Fibroblast of skin of right quadriceps (primary cell): ENCODE measurements at places on chromosomes 4 and X.

DNA sequence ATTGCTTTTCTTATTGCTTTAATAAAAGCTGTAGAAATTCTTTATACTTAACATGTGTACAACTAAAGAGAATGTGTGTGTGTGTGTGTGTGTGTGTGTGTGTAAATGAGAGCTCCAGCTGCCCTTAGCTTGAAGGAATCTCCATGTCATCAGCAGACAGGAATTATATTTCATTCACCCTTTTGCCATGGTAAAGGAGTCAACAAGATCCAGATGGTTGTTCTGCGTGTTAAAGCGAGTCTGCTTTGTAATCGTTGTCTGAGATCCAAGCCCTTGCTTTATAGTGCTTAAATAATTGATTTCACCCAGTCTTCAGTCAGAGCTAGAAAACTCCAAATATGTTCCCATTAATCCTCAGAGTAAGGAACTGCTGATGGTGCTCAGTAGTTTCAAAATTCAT lies 285.5 kb downstream of the PDGFC start:
- DNase-seq = peak; percentile 99

- no peak for DNase-seq
Observed at GRCh38 chr4:56342746-56343145, 44.5 kb downstream of the AASDH start.

DNA sequence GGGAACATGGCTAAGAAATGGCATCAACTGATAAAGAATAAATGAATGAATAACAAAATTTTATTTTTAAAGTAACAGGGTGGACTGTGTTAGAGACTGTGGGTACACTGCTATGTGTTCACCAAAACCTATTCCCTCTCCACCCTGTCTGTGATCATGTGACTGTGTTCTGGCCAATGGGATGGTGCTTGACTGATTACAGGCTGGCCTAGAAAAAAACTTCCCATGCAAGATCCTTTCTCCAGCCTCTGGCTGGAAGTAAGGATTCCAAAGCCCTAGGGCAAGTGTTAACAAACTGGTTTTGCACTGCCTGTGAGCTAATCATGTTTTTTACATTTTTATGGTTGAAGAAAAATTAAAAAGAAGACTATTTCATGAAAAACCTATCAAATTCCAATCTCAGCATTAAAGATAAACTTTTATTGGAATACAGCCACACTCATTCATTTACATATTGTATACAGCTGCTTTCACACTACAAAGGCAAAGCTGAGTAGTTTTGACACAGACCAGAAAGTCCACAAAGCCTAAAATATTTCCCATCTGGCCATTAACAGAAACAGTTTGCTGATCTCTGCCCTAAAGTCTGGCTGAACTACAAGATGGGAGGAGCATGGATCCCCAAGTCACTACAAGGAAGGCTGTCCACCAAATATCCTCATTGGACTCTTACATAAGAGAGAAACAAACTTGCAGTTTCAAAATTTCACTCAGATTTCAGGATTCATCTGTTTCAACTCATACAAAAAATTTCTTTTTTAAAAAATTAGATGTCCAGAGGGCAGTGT lies 133.2 kb downstream of the ARHGAP6 start:
- no peak for DNase-seq

- no peak for DNase-seq
Observed at GRCh38 chr4:32864713-32865351, 2144.7 kb downstream of the PCDH7 start.

DNA sequence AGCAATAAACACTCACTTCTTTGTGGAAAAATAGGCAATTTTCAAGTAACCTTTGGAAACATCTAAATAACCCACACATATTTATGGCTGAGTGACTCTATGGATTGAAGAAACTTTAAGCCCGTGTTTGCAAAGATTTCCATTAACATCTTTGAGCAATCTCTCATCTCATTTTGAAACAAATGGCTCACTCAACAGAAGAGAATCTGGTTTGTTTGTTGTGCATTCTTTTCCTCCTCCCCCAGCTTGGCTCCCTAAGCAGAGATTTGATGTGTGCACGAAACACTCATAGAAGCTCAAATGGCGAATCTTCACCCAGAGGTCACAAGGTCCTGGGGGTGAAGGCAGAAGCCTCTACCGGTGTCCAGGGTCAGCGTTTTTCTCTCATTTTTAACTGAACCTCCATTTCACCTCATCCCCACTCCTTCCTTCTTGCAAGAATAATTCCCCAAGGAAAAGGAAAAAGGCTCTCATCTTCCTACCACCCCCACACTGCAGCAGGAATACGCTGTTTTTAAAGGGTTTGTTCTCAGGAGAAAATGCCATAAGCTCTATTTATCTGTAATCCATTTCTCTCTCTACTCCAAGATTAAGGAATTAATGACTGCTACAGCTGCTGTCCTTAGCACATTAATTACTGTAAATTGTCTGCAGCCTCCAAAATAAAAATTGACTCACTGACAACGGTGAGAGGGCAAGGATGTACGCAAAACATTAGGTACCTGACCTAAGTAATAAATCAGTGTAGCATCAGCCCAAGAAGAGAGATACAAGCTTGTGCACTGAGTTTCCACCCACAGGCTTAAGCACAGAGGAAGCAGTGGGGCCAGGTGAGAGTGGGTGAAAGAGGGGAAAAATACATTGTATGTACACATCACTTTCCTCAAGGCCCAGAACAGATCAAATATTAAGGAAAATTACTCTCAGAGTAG lies 307.6 kb upstream of the NOCT start:
- DNase-seq = peak; percentile 45

DNA sequence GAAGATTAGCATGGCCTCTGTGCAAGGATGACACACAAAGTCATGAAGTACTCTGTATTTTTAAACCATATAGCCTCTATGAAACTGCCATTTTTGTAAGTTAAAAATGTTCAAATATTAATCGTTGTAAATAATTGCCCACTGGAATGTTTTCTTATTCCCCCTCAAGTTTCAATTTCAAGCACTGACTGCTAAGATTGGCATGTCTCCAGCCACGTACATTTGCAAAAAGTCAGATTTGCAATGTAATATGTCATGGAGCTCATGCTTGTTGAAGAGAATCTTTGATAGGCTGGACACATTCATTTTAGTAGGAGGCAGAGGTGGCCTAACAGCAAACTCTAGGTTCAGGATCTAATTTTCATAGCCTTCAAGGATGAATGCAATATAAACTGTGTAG lies 124.7 kb downstream of the CBR4 start:
- no peak for DNase-seq
